Activated CD4-positive, CD25-positive, alpha-beta regulatory T cell treated with anti-CD3 and anti-CD28 coated beads, Interleukin-2, amount 50 U/mL, for 72 hours (primary cell): ENCODE measurements at places on chromosomes 3 and 15.

- no peak for DNase-seq
These were observed 43.9 kb upstream of the SPRED1 start for GRCh38 chr15:38208779-38209178.

- DNase-seq = no peak
These were observed at the start of gene PAK6 for GRCh38 chr15:40238532-40239403. Gene PAK6 (plus strand): TSS chr15:40239063. CDS start chr15:40264786, 25,723 bp downstream.

GRCh38 chr3:65961733-65962132 lies 77.0 kb downstream of the MAGI1 start:
- DNase-seq = no peak

GRCh38 chr3:55516392-55517030 lies 29.4 kb upstream of the WNT5A start:
- no peak for DNase-seq

GRCh38 chr3:69368129-69368741 lies 17.7 kb downstream of the FRMD4B start:
- DNase-seq = no peak

DNA sequence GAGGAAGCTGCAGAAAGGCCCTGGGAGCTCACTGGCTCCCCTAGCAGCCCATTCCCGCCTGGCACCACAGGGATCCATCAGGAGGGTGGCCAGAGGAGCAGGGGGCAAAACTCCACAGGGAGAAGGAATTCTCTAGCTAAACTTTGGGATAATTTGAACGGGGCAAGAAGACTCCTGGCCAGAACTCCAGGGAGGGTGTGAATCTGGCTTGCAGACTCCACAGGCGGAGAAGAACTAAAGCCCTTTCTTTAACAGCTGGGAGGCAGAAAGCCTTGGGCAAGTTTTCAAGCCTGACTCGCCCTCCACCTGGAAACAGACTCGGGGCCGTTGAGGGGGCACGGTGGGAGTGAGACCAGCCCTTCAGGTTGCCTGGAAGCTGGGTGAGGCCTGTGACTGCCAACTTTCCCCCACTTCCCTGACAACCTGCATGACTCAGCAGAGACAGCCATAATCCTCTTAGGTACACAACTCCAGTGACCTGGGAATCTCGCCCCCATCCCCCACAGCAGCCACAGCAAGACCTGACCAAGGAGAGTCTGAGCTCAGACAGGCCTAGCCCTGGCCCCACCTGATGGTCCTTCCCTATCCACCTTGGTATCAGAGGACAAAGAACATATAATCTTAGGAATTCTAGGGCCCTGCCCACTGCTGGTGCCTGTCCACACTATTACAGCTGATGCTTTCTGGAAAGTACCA lies 28.6 kb downstream of the SLC27A2 start:
- DNase-seq = no peak

DNA sequence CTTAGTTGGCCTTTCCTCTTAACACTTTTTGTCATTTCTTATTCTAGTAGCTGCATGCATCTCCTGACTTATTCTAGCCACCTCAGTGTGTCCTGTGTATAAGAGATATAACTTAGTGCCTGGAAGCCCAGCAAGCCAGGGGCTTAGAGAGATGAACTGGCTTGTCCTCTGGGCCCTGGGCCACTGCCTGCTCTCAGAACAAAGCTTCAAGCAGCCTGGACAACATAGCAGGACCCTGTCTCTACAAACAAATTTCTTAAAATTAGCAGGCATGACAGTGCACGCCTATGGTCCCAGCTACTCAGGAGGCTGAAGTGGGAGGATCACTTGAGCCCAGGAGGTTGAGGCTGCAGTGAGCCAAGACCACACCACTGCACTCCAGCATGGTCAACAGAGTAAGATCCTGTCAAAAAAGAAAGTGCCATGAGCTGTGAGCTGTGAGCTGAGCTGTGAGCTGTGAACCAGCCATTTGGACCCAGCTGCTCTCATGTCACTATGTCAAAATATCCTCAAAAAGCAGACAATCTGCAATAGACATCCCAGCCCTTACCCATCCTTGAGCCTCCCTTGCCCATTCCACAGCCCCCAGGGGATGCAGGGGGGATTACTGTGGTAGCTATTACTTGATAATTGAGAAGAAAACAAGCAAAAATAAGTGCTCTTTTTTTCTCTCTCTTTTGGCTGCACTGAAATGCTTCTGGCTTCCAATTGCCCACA lies 174.5 kb downstream of the OPA1 start:
- no peak for DNase-seq
